Activated CD8-positive, alpha-beta T cell treated with anti-CD3 and anti-CD28 coated beads for 36 hours (primary cell): ENCODE measurements at places on chromosomes 4 and X. TPM values are rescaled to one million over a fixed set of nuclear protein-coding genes. Genes with fewer than 3 reads are reported as not detected.

DNA sequence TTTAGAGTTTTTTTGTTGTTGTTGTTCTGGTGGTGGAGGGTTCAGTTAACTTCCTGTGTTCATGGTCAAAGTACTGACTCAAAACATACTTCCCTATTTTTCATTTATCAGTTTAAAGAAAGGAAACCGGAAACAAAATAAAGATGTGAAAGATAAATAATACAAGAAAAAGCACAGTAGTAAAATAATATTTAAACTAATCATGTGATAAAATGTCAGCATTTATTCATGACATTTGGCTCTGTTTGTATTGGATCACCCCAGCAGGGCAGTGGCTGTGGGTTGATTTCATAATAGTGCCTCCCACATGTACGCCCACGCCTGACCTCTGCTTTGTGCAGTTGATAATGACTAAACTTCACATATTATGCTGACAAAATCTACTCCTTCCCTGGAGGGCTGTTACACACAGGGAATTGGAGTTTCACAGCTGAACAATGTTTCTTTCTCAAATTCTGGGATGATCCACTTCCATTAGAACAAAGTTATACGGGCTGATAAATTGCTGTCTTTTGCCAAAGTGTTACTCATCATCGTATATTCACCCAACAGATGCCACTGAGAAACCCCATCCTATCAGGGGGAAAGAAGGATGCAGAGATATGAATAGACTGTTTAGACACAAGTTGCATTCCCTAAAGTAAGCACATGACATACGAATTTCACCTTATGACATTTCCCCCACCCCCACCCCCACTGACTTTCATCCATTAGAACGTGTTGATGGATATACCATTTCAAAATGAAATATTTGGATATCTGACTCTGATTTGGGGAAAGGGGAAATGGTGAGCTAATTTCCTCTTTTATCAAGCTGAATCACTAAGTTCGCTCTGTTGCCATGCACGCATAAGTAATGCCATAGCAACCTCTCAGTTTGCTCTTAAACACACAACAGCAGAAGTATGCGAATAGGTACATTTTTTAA is 48.3 kb downstream of the AMELX start:
- peak; percentile 7 for DNase-seq

GRCh38 chr4:42654631-42655268 is 2.2 kb downstream of the ATP8A1 start:
- peak; percentile 60 for DNase-seq

ALB gene
- not detected for total RNA-seq

DNA sequence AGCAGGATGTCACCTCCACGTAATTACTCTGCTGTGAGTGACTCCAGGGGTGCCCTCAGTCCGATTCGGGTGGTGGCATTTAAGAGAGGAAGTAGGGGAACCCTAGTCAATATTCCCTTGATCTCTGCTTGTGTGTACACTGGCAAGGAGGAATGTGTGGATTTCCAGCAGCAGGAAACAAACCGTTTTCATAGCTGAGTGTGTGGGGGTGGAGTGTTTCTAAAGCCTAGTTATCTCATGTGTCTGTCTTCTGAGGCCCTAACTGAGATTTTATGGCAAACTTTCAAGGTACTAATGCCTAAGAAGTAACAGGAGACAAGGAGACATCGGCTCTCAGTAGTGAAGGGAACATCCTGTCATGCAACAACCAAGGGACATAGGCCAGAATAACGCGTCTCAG is 6.6 kb upstream of the CLDN24 start:
- DNase-seq, result no peak

- DNase-seq, result no peak
Observed at GRCh38 chr4:149370785-149371420, 444.7 kb downstream of the IQCM start.

- peak; percentile 12 for DNase-seq
Observed at GRCh38 chr4:81919223-81919622, 447.5 kb upstream of the RASGEF1B start.

NEIL3 gene
- total RNA-seq, result 16.6 TPM

- DNase-seq, result peak; percentile 66
Observed at GRCh38 chrX:136619899-136620505, 28.0 kb upstream of the CD40LG start.

HEPH gene
- total RNA-seq, result 0.20 TPM

GRCh38 chrX:154374313-154375155 is at the start of gene FLNA:
Gene FLNA, minus strand, starts transcription at chrX:154374634. Its CDS starts 3,389 bp downstream, at chrX:154371245.
- DNase-seq, result peak; percentile 31

CXCL5 gene
- total RNA-seq, result not detected

DNA sequence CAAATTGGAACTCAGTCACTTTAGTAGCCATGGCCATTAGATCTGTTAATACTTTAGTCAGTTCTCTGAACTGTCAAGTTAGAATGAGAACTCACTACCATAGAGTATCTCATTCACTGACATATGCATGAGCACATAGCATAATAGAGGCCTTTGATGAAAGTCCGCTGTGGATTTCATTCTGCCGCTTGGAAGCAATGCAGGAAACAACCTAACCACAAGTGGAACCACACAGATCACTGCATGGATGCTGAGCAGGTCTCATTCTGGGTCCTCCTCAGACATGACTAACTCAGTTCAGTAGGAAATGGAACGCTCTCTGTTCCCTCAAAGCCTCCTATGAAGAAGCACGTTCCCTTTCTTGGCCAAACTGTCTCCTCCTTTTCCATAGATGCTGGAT is 1624.8 kb upstream of the TENM3 start:
- peak; percentile 2 for DNase-seq

- DNase-seq, result no peak
Observed at GRCh38 chrX:21394792-21395191, 20.6 kb downstream of the CNKSR2 start.

ARMCX4 gene
- 4.8 TPM for total RNA-seq

- no peak for DNase-seq
Observed at GRCh38 chr4:70473679-70474078, 1.7 kb downstream of the MUC7 start.

DNA sequence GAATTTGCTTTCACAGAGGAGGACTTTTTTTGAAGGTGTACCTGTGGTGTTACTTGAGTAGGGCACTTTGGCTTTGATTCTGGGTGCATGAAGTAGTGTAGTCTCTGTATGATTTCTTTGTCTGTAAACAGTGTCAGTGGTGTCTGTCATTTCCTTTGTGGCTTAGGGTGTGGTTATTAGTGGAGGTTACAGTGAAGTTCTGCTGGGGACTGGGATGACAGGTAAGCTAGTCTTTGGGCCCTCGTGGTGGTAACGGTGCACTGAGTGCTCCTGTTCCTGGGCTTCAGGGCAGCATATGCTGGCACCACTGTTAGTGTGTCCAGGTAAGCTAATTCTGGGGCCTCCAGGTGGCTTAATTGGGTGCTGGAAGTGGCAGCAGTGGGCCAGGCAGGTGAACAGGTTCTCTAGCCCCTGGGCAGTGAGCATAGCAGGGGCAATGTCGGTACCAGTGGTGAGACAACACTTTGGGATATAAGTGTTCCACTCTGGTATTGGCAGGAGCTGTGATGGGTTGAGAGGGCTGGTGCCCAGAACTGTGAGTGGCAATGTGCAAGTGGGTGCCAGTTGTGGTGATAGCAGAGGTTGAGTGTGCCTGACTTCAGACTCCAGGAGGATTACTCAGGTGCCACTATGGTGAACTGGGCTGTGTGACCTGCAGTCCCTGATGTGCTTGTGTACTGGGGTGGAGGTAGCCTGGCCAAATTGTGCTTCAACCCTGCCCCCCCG is 26.0 kb upstream of the VSIG1 start:
- DNase-seq, result peak; percentile 27

DNA sequence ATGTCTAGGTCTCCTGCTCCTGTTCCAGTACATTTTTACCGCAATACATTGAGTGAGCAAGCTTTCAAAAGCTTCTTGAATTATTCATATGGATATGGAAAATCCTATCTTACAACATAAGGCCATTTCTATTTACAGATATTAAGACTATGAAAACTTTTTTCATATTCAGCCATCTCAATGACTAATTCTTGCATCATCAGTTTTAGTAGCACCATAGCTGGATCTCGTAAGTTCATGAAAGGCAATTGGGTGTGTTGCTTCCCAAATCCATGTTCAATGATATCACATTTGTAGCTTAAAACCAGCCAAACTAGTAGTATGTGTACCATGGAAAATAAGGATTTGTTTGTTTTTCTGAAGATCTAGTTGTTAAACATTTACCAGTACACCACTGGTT is 118.3 kb upstream of the GABRA2 start:
- DNase-seq, result no peak

PNCK gene
- total RNA-seq, result 0.70 TPM

- no peak for DNase-seq
Observed at GRCh38 chr4:3476936-3477749, 14.0 kb downstream of the DOK7 start.

GRCh38 chr4:40540800-40541199 is 88.9 kb downstream of the RBM47 start:
- no peak for DNase-seq

- no peak for DNase-seq
Observed at GRCh38 chr4:19748519-19749479, 502.9 kb upstream of the SLIT2 start.

DNA sequence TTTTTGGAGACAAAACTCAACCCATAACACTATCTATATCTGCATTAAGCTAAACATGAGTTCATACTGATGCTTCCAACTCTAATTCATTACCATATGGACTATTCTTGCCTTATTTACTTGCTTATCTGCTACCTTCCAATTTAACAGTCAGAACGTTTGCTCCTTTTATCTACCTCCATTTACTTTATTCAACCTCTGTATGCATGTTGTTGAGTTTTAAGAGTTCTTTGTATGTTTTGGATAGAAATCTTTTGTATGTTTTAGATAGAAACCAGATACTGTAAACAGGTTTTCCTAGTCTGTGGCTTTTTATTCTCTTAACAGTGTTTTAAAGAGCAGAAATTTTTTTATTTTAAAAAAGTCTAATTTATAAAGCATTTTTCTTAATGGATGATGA is 542.2 kb upstream of the NDST4 start:
- no peak for DNase-seq

DNA sequence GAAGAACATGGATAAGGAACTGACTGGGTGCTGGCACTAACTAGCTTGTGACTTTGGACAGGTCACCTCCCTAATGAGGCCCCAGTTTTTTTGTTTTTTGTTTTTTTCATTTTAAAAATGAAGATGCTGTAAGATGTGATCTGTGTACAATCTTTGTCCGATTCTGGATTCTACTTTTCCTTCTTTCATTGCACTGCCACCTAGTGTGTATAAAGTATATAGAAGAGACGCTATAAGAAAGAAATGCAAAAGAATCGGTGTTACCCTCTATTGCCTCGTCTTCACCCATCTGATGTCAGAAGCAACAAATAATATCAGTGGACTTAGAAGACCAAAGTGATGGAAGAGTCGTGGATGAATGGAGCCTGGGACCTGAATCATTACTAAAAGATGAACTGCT is 58.6 kb upstream of the P2RY10 start:
- DNase-seq, result no peak

- peak; percentile 41 for DNase-seq
Observed at GRCh38 chr4:153222707-153223426, 18.6 kb downstream of the TRIM2 start.

ADH1C gene
- total RNA-seq, result not detected

- no peak for DNase-seq
Observed at GRCh38 chr4:70182517-70183167, 12.9 kb upstream of the ODAM start.

GRCh38 chrX:2578864-2579263 is 78.1 kb upstream of the DHRSX start:
- DNase-seq, result no peak

RFC1 gene
- total RNA-seq, result 114 TPM

DNA sequence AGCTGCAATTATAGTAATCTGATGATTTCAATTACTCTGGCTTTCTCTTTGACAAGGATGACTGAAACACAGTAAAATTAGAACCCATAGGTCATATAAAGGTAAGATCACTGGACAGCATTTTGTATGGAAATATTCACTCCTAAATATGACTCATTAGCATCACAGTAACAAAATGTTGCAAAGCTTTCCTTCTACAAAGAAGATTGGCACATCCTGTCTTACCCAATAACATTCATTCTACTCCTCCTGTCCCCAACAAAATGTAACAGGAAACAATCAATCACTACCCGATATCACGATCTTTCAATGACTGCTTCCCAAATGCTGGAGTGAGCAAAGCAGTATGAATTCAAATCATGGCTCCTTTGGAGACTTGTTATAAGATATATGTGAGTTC is 95.3 kb downstream of the FANCB start:
- no peak for DNase-seq

PCSK1N gene
- 1.4 TPM for total RNA-seq

KCNIP4 gene
- not detected for total RNA-seq

GRCh38 chr4:112775801-112776200 is 138.9 kb downstream of the LARP7 start:
- DNase-seq, result no peak

- DNase-seq, result no peak
Observed at GRCh38 chr4:37040816-37041215, 203.7 kb upstream of the NWD2 start.

- DNase-seq, result peak; percentile 30
Observed at GRCh38 chrX:574251-574650, 56.3 kb upstream of the SHOX start.

DNA sequence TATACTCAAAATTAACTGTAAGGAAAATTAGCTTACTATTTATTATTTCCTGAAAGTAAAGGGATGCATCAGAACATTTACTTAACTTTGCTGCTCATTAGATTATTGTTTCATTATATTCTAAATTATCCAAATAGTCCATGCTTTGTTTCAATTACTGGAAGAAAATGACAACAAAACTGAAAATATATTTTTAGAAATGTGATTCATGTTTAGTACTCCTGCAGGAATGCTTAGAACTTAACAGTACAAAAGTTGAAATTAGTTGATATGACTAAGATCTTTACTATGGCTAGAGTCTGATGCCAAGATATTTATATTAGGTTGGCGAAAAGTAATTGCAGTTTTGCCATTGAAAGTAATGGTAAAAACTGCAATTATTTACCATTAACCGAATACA is 660.5 kb upstream of the PABPC4L start:
- no peak for DNase-seq

ARR3 gene
- not detected for total RNA-seq

- DNase-seq, result peak; percentile 76
Observed at GRCh38 chr4:184648313-184649025, 778 bp downstream of the CASP3 start.

GC gene
- total RNA-seq, result not detected

- DNase-seq, result no peak
Observed at GRCh38 chr4:68062501-68062900, 67.2 kb downstream of the TMPRSS11F start.

- no peak for DNase-seq
Observed at GRCh38 chrX:150355913-150356312, 7.2 kb upstream of the MAMLD1 start.

- DNase-seq, result no peak
Observed at GRCh38 chr4:529563-529962, 30.6 kb downstream of the PIGG start.

GRCh38 chr4:178037459-178038214 is 595.4 kb upstream of the AGA start:
- DNase-seq, result no peak

GRCh38 chr4:149113804-149114430 is 671.7 kb upstream of the NR3C2 start:
- no peak for DNase-seq

- no peak for DNase-seq
Observed at GRCh38 chr4:22090661-22091351, 142.2 kb upstream of the KCNIP4 start.
